RPMI8226 (cell line): ENCODE measurements at places on chromosomes 12 and 14.

GRCh38 chr12:49867570-49868341, 24.9 kb upstream of the BCDIN3D start:
- no peak for DNase-seq

DNA sequence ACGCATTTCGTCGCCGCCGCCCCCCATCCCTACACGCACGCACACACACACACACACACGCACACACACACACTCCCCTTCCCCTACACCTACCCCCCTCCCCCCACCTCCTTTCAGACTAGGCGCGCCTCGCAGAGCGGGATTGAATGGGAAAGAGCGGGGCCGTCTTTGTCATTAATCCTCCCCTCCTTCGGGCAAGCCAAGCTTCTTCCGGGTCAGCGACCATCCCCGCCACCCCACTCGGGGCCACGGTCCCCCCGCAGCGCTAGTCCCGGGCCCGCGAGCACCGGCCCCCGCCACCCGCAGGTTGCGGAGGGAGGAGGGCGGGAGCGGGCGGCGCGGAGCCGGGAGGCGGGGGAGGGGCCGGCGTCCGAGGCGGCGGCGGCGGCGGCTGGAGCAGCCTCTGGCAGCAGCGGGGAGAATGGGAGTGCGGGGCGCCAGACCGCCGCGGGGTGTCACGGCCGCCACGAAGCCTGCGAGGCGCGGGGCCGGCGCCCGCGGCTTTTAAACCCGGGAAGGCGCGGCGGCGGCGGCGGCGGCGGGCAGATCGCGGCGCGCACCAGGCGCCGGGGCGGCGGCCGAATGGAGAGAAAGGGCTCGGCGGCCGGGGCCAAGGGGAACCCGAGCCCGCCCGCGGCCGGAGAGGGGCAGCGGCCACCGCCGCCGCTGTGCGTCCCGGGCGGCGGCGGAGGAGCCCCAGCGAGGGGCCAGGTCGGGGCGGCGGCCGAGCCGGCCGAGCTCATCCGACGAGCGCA, at the start of gene TTC9:
Gene TTC9 (plus strand): TSS at position 369 of the 755 bp plus-strand sequence. CDS start 214 bp downstream, at position 583.
- DNase-seq = peak; percentile 4

- no peak for DNase-seq
Observed at GRCh38 chr14:49677643-49678042, 10.4 kb downstream of the POLE2 start.

DNA sequence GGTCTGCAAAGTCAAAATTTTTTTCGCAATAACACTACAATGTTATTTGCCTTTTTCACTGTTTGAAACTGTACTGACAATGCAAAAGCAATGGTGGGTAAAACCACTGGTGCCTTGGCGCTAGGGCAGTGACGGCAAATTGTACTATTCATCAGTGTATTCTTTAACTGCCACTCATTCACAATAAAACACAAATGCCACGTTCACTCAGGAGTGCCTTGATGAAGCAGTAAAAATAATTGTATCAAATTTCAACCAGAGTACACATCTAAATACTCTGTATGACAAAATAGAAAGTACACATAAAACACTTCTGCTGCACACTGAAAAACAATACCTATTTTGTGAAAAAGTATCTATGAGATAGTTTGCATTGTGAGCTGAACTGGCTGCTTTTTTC, 17.8 kb downstream of the DCAF5 start:
- no peak for DNase-seq

DNA sequence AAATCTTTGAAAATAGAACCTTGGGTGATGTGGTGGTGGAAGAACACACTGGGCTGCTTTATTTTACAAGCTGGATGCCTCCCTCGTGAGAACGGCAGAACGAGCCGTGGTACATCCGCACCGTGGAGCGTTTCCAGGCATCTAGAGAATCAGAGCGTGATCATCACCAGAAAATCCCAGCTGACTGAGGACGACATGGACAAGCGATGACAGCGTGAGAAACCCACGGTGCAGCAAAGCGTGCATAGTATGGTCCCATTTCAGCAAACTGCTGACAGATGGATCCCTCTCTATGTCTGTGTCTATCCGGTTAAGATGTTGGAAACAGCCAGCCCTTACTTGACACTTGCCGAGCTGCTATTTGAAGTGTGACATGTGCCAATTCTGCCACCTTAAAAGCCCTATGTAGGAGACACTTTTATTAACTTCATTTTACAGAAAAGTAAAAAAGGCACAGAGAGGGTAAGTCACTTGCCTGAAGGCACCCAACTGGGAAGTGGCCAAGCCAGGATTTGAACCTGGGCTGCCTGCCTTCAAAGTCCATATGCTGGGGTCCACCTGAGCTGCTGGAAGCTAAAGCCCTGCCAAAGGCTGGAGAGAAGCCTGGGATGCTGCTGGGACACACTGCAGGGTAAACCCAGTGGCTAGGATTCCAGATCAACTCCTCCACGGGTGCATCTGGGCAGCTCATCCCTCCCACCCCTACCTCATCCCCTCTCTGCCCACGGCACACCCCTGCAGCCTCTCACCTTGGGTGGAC, 14.9 kb downstream of the SCARB1 start:
- DNase-seq = no peak

DNA sequence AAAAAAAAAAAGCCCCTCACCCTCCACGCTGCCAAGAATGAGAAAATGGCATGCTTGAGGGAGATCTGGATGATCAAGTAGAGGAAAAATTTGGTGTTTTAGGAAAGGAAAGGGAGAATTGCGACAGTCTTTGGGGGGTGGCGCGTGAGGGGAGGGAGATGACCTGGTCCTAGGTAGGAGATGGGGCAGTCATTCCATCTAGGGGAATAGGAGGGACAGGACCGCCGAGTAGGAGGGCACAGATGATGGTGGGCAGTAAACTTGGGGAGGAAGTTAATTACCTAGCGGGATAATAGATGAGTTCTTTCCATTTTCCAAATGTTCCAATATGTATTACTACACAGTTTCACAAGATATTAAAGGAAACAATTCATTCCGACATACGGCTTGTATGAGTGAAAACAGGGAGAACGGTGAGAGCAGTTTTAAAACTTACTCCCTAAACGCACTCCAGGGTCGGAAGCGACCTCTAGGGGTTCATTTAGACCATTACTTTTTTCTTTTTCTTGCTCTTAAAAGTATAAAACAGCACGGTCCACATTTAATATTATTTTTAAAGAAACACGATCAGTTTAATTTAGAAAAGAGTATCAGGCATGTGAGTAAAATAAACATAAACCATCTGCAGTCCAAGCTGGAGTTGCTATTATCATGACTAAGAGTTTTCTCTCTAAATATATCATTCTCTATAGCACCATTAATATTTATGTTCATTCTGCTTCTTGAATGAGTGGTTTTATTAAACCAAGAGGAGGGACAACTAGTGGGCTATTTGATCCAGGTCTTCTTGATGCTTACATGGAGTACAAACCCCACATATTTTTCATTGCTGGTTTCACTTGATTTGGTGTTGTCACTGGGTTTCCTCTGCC, 3.0 kb upstream of the FNTB start:
- peak; percentile 42 for DNase-seq

- DNase-seq = peak; percentile 27
Observed at GRCh38 chr14:104845834-104846441, 19.1 kb upstream of the CEP170B start.

DNA sequence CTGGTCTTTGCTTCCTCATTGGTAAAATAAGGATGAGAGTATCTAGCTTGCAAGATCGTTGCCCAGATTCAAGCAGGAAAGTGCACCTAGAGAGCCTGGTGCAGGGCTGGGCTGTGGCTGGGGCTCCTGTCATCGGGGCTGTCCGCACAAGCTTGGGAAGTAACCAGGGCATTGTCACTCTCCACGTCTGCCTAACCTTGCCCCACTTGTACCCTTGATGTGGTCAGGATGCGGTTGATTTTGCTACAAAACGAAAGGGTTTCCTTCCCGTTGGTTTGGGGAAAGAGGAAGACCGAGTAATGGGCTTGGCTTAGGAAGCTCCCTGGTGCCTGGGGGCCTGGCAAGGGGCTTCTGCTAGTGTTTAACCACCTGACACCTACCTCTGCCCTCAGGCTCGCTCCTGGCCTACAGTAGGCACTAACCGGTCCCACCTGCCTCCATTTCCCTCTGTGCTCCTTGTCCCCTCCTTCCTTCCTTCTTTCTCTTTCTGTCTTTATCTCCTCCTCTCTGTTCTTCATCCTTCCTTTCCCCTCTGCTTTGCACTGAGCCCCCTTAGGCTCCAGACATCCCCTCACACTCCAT, 21.8 kb downstream of the MVK start:
- no peak for DNase-seq

DNA sequence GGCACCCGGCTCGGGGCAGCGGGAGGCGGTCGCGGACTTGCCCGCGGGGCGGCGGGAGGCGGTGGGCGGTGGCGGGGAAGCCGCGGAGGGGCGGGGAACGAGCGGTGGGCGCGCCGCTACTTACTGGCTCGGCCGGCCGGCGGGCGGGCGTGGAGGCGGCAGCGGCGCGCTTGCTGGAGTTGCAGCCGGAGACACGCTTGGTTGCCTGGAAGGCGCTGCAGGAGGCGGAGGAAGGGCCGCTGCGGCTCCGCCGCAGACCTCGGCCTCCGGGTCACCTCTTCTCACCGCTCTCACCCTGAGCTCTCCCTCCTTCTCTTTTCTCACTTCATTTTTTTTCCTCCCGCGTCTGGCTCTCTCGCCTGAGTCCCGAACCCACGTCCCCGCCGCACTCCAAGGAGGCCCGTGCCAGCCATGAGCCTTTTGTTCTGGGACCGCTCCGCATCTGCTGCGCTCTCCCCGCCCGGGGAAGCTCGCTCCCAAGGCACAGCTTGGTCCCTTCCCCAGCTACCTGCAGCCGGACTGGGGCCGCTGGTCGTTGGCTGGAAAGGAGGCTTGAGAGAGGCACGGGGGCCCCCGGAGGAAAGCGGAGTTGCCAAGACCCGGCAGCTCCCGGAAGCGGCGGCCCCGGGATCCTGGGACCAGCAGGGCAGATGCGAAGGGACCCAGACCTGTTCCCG, 592 bp upstream of the KCNK10 start:
- no peak for DNase-seq

GRCh38 chr14:105879503-105879866, 353.1 kb downstream of the TMEM121 start:
- DNase-seq = no peak

GRCh38 chr14:66114071-66114470, 372.1 kb upstream of the CCDC196 start:
- DNase-seq = no peak

DNA sequence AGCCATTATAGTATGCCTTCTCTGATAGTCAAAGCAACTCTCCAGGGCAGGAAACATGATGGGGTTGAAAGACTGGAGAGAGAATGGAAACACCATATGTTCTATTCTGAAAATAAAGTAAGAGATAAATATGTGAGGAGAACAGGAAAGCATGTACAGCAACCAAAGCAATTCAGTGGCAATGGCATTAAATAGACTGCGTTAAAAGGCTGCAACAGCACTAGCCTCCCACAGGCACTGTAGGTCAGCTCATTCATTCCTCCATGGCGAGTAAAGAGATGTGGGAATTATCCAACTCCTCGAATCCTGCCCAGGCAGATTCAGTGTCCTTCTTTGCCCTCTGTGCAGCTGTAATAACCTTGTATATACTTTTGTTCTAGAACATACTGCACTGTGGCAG, 43.8 kb downstream of the ANO6 start:
- DNase-seq = no peak

DNA sequence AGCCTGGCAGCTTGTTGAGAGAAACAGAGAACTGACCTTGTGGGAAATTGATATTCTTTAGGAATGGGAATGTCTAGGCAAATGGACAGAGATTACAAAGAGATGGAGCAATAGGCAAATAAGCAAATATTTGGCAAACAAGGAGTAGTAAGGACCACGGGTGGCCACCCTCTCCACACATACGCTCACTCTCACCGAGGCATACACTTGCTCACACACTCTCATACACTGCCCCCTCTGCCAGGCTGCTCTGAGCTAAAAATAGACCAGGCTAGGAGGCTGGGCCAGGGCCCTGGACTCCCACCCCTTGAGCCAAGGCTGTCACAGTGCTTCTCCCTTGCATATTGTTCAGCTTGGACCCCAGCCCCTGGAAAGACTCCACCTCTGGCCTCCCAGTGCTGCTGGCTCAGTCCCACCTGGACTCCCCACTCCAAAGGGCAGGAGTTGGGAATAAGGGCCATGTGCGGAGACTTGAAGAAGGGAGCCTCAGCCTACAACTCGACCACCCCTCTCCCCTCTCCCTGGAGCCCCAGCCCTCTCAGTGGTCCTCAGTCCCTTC, 1.1 kb downstream of the PPP1R1A start:
- no peak for DNase-seq

- DNase-seq = peak; percentile 64
Observed at GRCh38 chr12:14314801-14315200, 50.7 kb upstream of the ATF7IP start.

GRCh38 chr12:7156259-7157197, 26.4 kb downstream of the CLSTN3 start:
- DNase-seq = no peak

DNA sequence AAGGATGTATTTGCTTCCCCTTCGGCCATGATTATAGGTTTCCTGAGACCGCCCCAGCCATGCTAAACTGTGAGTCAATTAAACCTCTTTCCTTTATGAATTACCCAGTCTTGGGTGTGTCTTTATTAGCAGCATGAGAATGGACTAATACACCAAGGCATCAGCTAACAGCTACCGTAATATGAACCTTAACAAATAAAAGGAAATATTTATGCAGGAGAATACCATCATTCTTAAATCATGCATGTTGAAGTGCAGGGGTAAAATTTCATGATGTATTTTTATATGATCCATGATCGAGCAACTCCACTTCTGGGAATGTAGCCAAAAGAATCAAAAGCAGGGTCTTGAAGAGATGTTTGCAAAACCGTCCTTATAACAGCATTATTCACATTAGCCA, 379.0 kb downstream of the NPAS3 start:
- DNase-seq = no peak

DNA sequence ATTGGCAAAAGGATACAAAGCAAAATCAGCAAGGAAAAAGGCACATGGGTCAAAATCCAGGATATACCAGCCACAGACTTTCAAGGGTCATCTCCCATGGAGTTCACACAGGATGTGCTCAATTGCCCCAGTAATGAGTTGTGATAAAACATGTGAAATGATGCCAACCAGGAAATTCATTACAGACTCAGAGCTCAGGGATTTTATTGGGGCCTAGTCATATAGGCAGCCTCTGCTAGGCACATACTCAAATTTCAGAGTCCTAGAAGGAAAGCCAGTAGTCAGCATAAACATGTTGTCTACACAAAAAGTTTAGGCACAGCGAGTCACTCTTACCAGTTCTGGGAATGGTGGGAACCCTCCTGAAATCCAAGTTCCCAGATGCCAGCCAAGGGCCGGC, 64.4 kb upstream of the OSBPL8 start:
- no peak for DNase-seq

- no peak for DNase-seq
Observed at GRCh38 chr14:60294411-60295069, 45.5 kb downstream of the PPM1A start.
